ENCODE measurements at places on chromosomes 2 and 18. TPM values are rescaled to one million over a fixed set of nuclear protein-coding genes. Genes with fewer than 3 reads are reported as not detected.

DNA sequence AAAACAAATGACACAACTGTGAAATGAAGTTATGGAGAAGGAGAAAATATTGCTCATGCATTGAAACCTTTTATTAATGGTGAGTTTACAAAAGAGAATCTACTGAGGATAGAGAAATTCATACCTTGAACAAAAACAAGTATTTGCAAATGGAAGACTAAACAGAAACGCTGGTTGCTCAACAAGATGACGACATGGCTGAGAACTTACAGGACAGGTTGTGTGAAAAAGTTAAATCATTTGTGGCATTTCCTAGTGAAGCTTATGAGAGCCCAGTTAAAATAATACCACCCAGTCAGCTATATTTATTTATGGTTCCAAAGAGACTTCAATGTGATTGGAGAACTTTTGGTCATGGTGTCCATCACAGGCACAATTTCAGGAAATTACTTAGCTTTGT is 148.6 kb upstream of the PKDCC start:
- peaks cover 34% of the 10 kb centered on the region for H3K4me1 ChIP-seq
- no peak for DNase-seq
- H3K36me3 ChIP-seq: no peaks in the 10 kb centered on the region
- H3K27me3 ChIP-seq: no peaks in the 10 kb centered on the region

GRCh38 chr2:238163481-238164198 is 4.9 kb downstream of the ERFE start:
- H3K27ac ChIP-seq: no peak overlapping the region
- H3K4me3 ChIP-seq: no peak overlapping the region
- peaks cover 11% of the 10 kb centered on the region for H3K4me1 ChIP-seq
- no peaks in the 10 kb centered on the region for H3K27me3 ChIP-seq
- H3K36me3 ChIP-seq: no peaks in the 10 kb centered on the region

- no peaks in the 10 kb centered on the region for H3K4me1 ChIP-seq
- no peaks in the 10 kb centered on the region for H3K27me3 ChIP-seq
- DNase-seq: no peak
- H3K27ac ChIP-seq: no peak overlapping the region
These were observed 24.3 kb downstream of the PTMA start for GRCh38 chr2:231732604-231733003.

DNA sequence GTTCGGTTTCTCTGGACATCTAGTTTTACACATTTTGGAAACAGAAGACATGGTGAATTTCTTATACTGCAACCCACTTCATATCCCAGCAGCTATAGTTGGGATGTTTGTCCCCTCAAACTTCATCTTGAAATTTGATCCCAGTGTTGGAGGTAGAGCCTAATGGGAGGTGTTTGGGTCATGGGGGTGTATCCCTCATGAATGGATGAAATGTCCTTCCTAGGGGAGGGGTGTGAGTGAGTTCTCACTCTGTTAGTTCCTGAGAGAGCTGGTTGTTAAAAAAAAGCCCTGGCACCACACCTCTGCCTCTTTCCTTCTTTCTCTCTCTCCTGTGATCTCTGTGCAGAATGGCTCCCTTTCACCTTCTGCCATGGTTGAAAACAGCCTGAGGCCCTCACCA is 369.0 kb upstream of the KCNJ3 start:
- no peaks in the 10 kb centered on the region for H3K27me3 ChIP-seq
- no peaks in the 10 kb centered on the region for H3K4me1 ChIP-seq
- no peaks in the 10 kb centered on the region for H3K36me3 ChIP-seq
- H3K4me3 ChIP-seq: no peak overlapping the region
- no peak overlapping the region for H3K27ac ChIP-seq
- DNase-seq: no peak

DNA sequence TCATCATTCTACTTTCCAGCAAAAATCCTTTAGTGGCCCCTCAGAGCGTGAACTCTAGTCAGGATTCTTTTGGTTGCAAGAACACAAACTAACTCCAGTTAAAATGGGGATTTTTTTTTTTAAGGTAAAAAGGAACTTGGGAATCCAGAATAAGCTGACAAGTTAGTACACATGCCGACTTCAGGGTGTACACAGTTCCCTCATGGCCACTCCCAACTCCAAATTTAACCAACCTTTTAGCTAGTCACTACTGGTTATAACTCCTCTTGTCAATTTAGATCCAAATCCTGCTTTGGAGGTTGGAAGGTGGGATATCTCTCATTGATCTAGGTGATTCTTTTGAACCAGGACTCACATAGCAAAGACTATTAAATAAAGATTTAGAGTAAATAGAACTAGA is 5.0 kb upstream of the PGAP1 start:
- no peak for DNase-seq
- no peaks in the 10 kb centered on the region for H3K27me3 ChIP-seq
- no peak overlapping the region for H3K27ac ChIP-seq
- no peak overlapping the region for H3K4me3 ChIP-seq
- no peaks in the 10 kb centered on the region for H3K36me3 ChIP-seq

DNA sequence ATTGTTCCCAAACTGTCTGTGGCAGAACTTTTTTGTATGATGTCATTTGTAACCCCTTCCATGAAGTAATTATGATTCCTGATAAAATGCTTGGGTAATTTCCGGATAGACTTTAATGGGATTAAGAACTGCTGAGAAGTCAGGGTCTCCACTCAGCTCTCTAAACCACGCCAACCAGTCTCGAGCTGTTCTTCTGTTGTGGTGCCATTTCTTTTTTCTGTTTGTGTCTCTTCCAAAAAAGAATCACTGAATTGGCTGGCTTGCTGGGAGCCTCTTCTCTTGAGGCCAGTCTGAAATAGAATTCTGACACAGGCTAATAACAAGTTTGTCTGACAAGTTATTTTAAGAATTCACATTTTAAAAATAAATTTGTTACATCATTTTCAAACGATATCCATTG is 198.9 kb downstream of the BCL2 start:
- no peak overlapping the region for H3K4me3 ChIP-seq
- no peak for DNase-seq
- H3K27ac ChIP-seq: no peak overlapping the region

DNA sequence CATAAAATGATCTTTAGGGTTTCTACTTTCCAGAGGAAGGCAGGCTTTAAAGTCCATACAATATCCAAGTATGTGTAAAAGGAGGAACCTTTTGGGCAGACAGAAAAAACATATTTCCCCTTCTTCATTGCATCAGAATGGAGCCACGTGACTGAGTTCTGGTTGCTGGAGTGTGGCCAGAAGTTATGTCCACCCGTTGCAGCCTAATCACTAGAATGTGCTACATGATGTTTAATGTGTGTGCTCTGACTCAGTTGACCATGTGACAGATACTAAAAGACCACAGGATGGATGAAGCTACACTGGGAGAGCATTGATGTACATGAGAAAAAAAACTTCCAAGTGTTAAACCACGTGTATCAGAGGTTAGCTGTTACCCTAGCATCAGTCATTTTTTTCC is 460.9 kb downstream of the RIT2 start:
- DNase-seq: no peak
- no peaks in the 10 kb centered on the region for H3K27me3 ChIP-seq
- no peaks in the 10 kb centered on the region for H3K4me1 ChIP-seq
- no peaks in the 10 kb centered on the region for H3K36me3 ChIP-seq

DNA sequence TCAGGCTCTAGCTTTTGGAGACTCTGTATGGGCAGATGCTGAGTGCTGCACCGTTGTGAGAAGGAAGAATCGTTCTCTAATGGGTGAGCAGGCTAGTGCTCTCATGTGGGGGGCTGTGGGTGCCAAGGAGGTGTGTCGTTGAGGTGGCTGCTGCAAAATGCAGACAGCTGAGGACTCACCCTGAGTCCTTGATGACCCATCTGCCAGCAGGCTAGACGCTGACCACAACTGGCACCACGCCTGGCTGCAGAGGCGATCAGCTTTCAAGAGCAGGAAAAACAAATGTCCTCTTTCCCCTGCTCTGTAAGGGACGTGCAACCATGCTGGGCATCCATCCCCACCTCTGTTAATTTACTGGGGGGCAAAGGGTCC is 48.2 kb downstream of the HAUS1 start:
- H3K4me1 ChIP-seq: peaks cover 49% of the 10 kb centered on the region
- H3K36me3 ChIP-seq: no peaks in the 10 kb centered on the region
- no peaks in the 10 kb centered on the region for H3K27me3 ChIP-seq
- no peak overlapping the region for H3K4me3 ChIP-seq
- H3K27ac ChIP-seq: no peak overlapping the region

SLC9A4 gene
- 0.08 TPM for total RNA-seq

INSIG2 gene
- total RNA-seq: 11.7 TPM
